ENCODE measurements at places on chromosomes 11 and 22. TPM values are rescaled to one million over a fixed set of nuclear protein-coding genes. Genes with fewer than 3 reads are reported as not detected.
A peak's percentile ranks its signal among the peaks of the same experiment; 100 is the strongest.

- DNase-seq, result no peak
Observed at GRCh38 chr11:93850594-93851018, at the start of gene VSTM5. TSS of gene VSTM5 (minus strand) at chr11:93850618. CDS start at chr11:93850502, 116 bp downstream.

DNA sequence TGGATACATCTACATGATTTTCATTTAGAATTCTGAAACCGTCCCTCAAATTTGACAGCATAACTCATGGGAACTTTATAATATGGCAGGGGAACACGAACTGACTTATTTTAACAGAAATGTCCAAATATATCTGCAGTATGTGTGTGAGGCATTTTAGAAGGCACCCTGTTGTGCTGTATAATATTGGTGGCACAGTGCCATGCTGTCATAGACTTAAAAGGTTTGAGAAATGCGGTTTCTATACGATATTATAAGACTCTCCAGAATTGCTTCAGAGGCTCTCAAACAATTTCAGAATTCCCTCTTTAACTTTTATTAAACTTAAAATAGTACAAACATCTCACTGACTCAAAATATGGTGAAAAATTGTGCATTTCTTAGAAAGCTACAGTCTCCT is 181.6 kb downstream of the MSANTD4 start:
- no peak for DNase-seq

DNA sequence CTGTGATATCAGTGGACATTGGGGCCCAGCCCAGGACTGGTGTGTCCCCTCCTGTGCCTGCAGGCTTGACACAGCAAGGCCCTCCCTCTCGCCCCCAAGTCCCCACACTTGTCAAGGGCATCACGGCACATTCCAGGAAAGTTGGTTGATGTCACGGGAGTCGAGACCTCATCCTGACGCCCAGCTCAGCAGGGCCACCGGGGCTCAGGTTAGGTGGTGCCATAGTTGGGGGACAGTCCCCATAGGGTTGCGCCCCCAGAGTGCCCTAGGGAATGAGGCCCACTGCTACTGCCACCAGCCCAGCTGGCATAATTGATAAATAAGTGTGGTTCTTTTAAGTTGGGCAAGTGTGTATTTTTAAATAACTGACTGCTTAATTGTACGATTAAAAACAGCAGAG is 28.3 kb upstream of the GRAMD4 start:
- no peak for DNase-seq

- DNase-seq, result no peak
Observed at GRCh38 chr11:18429332-18429731, 17.2 kb downstream of the LDHC start.

The OR5T3 gene
- total RNA-seq, result not detected

DNA sequence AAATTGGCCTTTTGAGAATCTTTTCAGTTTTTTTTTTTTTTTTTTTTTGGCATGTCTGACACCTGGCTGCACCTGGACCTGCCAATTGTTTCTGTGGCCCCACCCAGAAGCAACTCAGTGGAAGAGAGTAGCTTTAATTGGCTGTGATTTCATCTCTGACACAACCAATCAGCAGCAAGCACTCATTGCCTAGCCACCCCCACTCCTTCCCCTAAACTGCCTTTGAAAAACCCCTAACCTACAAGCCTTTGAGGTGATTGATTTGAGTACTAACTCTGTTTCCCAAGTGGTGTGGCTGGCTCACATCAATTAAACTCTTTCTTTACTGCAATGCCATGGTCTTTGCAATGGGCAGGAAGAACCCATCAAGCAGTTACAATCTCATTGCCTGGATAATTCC is 98.2 kb upstream of the CHORDC1 start:
- no peak for DNase-seq

DNA sequence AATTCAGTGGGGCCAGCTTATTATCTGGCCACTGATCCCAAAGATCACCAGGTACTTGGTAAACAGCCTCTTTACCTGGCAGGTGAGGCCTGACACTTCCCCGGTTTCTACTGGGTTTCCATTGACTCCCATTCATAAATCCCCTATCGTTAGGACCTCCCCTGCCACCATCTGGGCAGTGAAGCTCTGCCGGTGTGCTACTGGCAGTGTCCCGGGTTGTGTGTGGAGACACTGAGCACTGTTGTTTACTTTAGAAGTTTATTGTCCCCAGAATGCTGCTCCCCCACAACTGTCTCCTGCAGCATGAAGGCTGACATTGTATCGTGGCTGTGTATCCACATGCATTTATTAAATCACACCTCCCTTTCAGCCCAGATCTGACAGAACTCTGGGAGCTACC is 142.7 kb downstream of the WNT7B start:
- no peak for DNase-seq

DNA sequence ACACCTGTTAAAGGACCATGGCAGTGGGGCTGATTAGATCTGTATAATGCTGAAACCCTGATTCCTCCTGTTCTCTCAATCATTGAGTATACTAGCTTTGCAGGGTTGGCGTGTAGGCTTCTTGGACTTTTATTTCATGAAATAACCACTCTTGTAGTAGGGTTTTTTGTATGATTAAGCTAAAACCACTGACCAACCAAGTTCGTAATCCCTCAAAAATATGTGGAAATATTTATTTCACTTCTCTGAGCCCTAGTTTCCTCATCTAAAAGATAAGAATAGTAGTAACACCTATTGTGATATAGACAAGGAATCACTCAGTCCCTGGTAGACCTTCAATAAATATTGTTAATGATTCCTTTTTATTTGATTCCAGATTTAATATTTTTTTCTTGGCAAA is 4.2 kb downstream of the API5 start:
- no peak for DNase-seq

- DNase-seq, result no peak
Observed at GRCh38 chr11:6856871-6857270, 6.0 kb upstream of the OR10A2 start.

The PNPLA3 gene
- total RNA-seq, result 24.6 TPM

The CKAP5 gene
- 185 TPM for total RNA-seq

DNA sequence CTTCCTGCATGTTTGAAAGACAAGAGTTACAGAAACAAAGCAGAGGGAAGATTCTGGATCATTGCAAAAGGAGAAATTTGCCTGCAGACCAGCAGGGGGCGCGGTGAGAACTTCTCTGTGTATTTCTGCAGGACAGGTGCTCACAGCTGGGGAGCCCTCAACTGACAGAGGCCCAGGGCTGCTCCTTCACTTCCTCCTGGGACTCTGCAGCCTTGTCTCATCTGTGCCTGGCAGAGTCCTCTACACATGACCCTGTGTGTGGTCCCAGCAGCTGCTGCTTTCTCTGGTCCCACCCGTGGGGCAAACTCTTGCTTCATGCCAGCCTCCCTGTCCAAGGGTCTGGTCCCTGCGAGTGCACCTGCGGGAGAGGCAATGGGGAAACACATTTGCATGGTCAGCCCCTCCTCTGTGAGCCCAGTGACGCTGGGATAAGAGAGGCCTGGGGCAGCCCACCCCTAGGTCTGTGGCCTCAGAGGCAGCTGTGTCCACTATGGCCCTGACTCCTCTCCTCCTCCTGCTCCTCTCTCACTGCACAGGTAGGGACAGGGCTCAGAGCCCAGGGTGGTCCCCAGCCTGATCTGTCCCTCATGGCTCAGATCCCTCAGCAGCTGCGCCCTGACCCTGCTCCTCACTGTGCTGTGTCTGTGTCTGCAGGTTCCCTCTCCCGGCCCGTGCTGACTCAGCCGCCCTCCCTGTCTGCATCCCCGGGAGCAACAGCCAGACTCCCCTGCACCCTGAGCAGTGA is 43.2 kb upstream of the VPREB1 start:
- peak; percentile 19 for DNase-seq
